Foreskin melanocyte (primary cell): ENCODE measurements at places on chromosomes 6 and 20.

DNA sequence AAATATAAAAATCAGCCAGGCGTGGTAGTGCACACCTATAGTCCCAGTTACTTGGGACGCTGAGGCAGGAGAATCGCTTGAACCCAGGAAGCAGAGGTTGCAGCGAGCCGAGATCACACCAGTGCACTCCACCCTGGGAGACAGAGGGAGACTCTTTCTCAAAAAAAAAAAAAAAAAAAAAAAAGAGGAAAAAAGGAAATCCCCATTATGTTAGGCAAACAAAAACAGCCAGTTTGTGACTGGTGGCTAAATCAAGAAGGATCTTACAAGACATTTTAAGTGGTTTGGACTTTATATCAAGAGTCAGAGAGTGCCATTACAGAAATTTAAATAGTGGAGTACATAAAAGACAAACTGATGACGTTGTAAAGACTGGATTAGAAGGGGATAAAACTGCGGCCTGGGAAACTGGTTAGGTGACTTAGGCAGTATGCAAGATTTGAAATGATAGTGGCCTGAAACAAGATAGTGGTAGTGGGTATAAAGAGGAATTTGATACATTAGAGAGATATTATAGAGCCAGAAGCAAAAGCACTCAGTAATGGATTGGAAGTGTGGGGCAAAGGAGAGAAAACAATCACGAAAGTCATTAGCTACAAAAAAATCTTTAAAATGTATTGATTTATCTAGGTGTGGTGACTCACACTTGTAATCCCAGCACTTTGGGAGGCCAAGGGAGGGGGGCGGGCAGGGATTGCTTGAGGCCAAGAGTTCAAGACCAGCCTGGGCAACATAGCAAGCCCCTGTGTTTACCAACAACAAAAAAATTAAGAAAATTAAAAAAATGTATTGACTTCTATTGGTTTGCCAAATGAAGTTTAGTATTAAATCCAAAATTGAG is 1.7 kb upstream of the MYO6 start:
- no peak for DNase-seq

DNA sequence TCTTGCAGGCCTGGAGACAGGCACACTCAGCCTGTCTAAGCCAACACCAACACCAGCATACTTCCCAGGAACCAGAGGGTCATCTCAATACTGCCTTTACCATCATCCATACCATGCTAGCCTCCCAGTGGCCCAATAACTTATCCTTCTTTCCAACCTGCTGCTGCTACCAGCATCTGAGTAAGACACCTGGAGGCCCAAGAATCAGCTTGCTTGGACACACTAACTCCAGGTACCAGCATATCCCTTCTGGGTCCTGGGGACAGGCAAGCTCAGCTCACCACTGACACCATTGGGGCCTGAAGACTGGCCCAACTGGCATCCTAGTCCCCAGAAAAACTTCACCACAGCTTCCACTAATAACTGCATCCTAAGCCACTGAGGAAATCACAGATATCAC is 205.3 kb downstream of the CD109 start:
- no peak for DNase-seq

DNA sequence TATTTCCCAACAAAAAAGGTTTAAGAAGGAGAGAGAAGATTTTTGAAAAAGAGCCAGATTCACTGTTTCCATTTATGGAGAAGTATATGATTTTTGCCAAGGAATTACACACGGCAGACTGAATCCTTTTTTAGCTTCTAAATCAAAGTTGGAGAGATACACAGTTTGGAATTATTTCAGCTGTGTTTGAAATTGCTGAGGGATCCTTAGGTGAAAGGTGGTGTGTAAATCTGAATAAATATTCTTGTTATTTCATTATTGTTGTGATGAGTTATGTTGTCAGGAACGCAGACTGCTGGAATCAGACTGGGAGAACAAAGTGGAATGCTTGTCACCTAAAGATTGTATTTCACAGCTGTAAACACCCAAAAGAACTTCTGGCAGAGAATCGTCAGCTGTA is 168.5 kb upstream of the AKIRIN2 start:
- DNase-seq: no peak

DNA sequence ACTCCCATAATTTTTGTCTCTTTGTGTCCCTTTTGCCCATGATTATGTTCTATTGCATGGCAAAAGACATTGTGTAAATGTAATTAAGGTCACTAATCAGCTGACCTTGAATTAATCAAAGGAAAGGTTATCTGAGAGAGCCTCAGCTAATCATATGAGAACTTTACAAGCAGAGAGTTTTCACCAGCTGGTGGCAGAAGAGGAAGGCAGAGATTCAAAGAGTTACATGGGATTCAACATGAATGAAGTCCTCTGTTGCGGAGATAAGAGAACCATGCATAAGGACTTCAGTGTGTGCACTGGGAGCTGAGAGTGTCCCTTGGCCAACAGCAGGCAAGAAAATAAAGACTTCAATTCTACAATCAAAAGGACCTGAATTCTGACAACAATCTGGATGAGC is 494.1 kb upstream of the ARID1B start:
- DNase-seq: peak; percentile 15

- DNase-seq: no peak
Observed at GRCh38 chr6:120211955-120212792, 862.6 kb upstream of the MAN1A1 start.

DNA sequence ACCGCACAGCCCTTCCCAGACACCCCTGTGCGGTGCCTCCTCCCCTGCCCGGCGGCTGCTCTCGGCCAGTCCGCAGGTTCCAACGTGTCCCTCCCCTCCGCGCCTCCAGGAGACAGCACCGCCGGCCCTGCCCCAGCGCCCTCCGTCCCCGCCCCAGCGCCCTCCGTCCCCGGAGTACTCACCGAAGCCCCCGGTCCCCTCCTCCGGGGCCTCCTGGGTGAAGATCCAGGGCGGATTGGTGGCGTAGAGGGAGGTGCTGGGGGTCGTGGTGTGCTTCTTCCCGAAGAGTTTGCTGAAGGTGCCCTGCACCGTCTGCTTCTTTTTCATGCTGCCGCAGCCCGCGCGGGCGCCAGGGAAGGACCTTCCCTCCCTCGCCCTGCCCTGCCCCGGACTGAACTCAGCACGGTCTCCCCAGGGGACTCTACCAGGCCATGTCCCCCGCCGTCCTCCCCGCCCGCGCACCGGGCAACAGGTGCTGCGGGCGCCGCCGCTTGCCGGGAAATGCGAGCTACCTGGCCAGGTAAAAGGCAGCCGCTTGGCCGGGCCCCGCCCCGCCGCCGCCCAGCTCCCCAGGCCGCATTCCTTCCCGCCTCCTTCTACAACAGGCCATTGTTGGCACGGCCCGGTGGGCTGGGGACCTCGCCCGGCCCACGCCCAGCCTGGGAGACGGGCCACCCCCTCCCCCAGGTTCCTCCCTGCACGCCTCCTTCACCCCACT is at the start of gene C6orf132:
TSS of gene C6orf132 (minus strand) at position 503 of the 718 bp plus-strand sequence. CDS start at position 327, 176 bp downstream.
- DNase-seq: no peak

DNA sequence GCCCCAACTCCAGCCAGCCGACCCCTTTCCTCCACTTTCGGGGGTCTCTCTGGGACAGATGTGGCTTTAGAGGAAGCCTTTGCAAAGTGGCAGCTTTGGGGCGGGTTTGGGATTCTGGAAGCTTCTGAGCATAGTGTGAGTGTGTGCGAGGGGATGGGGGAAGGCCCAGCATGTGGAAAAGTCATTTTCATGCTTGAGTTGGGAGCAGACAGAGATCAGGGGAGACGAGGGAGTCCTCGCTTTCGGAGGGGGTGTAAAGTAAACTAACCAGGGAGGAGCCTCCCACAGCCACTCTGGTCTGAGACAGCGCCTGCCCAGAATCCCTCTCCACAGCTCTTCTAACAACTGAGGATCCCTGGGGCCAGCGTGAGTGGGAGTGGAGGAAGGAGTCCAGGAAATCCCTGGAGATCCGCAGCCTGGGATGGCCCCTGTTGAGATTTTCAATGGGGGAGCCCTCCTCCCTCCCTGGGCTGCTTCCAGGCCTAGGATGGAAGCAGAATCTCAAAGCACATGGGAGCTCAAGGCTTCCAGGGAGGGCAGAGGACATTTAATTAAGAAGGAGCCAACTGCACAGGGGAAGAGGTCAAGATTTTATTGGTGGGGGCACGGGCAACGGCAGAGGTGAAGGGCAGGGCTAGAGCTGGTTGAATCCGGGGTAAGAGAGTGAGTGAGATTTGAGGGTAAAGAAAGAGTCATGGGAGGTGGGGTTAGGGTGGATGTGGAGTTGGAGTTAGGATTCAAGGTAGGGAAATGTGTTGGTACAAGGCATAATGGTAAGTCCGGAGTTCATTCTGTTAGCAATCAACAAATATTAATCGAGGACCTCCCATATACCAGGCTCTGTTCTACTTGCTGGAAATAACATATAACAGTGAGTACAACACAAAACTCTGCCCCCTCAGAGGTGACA is 102.3 kb upstream of the FOXP4 start:
- DNase-seq: no peak

GRCh38 chr20:24616258-24617079 is 147.0 kb downstream of the SYNDIG1 start:
- DNase-seq: no peak
